ENCODE measurements at places on chromosomes 16 and 17. TPM values are rescaled to one million over a fixed set of nuclear protein-coding genes. Genes with fewer than 3 reads are reported as not detected.

The ZSCAN32 gene
- 11.9 TPM for total RNA-seq

The FDXR gene
- total RNA-seq, result 3.3 TPM

The DLX3 gene
- total RNA-seq, result not detected

DNA sequence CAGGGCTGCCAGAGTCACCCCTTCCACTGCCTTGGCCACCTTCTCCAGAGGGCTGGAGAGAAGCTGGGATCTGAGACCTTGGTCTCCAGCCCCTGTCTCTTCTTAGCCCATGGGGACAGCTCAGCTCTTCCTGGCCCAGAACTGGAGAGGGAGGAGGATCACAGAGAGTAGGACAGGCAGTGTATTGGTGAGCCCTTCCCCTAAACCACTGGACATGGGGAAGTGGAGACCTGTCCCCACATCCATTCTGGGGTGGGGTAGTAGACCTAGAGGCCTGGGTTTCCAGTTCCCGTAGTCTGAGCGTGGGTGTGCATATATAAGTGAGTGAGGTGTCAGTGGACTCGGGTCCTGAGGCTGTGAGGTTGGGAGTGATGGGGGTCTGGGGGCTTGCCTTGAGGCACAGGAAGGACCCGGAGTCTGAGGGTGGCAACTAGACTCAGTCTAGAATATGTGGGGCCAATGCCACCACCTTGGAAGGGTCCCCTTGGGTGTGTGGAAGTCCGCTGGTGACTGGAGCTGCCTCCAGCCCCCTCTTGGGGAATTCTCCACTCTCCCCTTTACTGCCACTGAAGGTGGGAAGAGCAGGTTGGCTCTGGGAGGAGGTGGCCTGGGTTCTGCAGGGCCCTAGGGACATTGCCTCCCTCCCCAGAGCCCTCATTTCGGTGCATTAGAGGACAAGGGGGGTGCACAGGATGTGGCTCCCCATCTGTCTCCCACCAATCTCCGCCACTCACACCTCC, 19.9 kb downstream of the GJD3 start:
- no peak for DNase-seq

DNA sequence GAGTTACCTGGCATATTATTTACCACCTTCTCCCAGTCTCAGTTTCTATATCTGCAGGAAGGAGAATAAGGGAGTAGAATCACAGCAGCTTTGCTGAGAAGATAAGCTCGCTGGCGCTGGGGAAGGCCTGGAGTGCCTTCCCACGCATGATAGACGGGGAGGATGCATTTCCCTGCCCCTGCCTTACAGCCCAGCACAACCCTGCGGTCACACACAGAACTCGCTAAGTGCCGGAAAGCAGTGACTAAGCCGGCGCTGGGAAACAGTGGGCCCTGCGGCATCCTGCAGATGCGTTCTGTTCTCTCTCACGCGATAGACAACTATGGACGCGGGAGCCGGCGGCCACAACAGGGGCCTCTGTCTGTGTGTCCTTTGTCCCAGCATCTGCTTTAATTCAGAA, 4.8 kb downstream of the CA5A start:
- no peak for DNase-seq

DNA sequence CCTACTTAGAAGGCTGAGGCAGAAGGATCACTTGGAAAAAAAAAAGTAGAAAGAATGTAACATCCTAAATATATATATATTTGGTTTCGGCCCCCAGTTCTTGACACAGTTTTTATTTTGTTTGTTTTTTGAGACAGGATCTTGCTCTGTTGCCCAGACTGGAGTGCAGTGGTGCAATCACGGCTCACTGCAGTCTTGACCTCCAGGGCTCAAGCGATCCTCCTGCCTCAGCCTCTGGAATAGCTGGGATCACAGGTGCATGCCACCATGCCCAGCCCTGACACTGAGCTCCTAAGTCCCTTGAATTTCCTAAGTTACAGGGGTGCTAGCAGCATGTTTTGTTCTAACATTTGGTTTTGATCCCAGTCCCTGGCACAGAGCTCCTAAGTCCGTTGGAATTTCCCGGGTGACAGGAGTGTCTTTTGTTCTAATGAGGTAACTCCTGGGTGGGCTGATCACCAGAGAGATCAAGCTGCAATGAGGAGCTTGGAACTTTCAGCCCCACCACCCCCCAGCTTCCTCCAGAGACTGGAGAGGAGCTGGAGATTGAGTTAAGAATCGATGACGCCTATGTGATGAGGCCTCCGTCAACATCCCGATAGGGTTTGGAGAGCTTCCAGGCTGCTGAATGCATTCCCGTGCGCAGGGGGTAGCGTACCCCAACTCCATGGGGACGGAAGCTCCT, 20.0 kb downstream of the MXRA7 start:
- DNase-seq, result peak; percentile 61

DNA sequence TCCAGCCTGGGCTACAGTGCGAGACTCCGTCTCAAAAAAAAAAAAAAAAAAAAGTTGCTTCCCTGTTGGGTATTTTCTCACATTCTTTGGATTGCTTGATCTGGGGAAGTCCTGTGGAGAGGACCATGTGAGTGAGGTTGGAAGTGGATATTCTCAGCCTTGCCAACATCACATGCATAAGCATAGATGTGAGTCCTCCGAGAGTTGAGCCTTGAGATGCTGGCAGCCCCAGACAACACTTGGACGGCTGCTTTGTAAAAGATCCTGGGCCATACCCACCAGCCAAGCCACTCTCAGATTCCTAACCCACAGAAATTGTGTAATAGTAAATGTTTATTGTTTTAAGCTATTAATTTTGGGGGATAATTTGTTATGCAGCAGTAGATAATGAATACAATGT, 1570.0 kb upstream of the GOT2 start:
- DNase-seq, result no peak
